ENCODE measurements at places on chromosomes 2 and 18. TPM values are rescaled to one million over a fixed set of nuclear protein-coding genes. Genes with fewer than 3 reads are reported as not detected.

The EN1 gene
- 0.30 TPM for total RNA-seq

The SGPP2 gene
- not detected for total RNA-seq

The VSNL1 gene
- not detected for total RNA-seq

The AKAIN1 gene
- not detected for total RNA-seq

The UGT1A3 gene
- not detected for total RNA-seq

The PARD6G gene
- 6.8 TPM for total RNA-seq

The C2orf15 gene
- 0.18 TPM for total RNA-seq

The CIB4 gene
- total RNA-seq = not detected

The MAP3K19 gene
- not detected for total RNA-seq

The CROCC2 gene
- not detected for total RNA-seq

The ZC3H6 gene
- 6.7 TPM for total RNA-seq

The TAF4B gene
- total RNA-seq = 1.5 TPM

The HES6 gene
- total RNA-seq = 1.2 TPM
